ENCODE measurements at places on chromosomes 16 and 17.

DNA sequence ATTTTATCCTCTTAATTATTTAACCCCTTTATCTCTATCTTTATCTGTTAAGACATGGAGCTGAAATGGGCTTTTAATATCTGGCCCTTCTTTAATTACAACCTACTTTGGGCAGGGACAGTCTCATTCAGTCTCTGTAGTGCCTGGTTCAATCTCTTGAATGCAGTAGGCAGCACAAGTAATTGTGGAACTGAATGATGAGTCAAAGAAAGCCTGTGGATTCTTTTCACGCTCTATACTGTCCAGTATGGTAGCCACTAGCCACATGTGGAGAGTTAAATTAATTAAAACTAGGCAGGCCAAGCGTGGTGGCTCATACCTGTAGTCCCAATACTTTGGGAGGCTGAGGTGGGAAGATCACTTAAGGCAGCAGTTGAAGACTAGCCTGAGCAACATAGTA lies 9.3 kb downstream of the BPTF start:
- no peak for DNase-seq

DNA sequence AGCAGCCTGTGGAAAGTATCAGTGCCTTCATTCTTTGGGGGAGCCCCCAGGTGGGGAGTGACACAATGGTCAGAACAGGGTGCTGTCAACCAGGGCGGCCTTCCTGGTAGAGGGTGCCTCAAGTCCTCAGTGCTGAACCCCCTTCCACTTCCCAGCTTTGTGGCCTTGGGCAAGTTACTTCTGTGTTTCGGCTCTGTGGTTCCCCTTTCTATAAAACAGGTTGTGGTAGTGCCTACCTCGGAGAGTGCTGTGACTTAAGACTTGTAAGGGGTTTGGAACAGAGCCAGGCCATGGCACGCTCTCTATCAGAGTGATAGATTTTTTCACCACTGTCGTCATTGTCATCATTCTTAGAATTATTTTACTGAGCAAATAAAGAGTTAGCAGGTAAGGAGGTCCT lies 141.1 kb downstream of the CCDC182 start:
- no peak for DNase-seq

DNA sequence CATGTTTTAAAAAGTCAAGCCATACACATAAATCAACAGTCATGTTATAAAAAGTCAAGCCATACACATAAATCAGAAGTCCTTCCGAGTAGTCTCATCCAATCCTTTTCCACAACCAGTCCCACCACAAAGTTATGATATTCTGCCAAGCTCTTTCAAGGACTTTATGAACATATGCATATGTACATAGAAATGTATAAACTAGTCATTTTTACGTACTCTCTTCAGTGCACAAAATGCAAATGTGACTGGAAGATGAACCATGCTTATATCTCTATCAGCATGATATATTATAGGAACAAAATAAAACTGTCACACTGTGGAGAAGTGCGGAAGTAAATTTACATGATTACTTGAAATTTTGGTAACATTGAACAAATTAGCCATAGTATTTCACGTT lies 200.9 kb downstream of the CNTNAP4 start:
- DNase-seq, result no peak

- DNase-seq, result no peak
Observed at GRCh38 chr17:62089334-62089733, 24.3 kb upstream of the MED13 start.

DNA sequence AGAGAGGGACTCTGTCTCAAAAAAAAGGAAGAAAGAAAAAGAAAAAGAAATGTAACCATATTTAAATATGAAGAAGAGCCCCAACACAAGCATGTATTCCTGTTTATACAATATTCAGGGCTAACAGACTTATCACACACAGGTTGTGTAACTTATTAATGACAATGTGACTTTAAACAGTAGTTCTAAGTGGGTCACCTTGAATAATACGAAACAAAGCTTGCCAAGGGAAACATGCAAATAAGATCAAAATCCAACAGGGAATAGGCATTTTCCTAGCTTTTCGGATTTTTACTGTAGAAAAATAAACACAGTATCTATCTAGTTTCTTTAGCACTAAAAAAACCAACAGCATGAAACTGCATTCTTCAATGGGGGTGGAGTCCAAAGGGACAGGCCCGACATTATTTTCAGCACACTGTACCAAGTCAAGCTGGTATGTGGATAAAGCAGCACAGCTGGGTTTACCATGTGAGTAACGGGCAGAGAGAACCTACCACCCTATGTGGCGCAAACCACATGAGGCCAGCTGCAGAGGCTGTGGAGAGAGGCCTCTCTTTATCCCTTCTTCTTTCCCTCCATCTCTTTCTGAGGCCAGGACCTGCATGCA lies 45.3 kb downstream of the TOM1L2 start:
- no peak for DNase-seq

GRCh38 chr17:6666077-6666521 lies 14.5 kb downstream of the C17orf100 start:
- DNase-seq, result no peak

- no peak for DNase-seq
Observed at GRCh38 chr16:17251496-17251895, 219.3 kb downstream of the XYLT1 start.

DNA sequence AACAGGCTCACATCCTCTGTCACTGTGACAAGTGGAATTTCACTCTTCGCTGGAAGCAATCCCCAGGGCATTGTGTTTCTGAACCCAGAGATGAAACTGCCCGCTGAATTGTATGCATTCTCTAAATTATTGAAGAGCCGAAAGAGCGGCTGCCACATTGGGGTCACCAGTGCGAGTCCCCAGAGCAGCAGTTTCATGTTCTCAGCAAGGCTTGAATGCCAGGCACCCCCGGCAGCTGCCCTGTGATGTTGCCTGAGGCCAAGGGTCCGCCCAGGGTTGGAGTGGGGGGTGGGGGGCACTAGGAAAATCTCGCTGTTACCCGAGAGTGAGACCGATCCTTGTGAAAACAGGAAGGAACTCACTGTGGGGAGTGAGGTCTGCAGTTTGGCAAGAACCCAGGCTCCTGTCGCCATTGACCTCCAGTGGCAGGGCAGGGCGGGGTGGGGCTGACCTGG lies 20.7 kb upstream of the BCAR1 start:
- DNase-seq, result no peak

DNA sequence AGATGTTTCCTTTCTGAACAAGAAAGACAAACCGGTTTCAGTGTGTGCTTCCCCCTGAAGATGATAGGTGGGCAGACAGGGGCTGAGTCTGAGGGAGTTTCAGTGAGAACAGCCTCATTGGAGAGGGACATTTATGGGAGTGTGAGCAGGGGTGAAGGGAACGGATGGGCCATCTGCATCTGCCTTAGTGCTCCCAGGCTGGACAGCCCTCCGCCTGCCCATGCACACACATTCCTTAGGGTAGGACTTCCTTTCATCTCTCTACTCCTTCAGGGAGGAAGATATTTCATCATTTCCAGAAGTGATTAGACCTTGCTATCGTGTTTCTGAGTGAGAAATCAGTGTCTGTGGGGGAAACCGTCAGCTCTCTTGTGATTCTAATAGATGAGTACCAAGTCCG lies 3.8 kb downstream of the SHISA6 start:
- DNase-seq, result no peak

DNA sequence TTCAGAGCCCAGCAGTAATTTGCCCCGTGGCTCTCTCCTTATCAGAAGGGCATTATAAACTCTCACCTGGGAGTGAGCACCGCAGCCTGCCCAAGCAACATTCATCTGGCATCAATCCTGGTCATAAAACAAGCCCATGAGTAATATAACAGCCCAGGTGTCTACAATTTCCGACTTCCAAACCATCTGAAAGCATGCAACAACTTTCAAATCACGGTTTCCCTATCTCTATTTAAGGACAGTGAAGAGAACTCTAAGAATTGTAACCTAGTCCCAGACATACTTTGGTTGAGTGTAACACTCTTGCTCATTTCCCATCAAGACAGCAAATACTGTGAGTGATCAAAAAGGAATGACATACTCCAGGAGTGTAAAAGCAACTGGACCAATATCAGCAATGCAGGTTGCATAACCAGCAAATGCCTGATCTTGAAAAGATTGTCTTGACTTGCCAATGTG lies 487.4 kb upstream of the SOX9 start:
- DNase-seq, result no peak

GRCh38 chr17:60704170-60704569 lies 26.5 kb downstream of the BCAS3 start:
- DNase-seq, result no peak

GRCh38 chr17:13996276-13996675 lies 73.0 kb upstream of the COX10 start:
- DNase-seq, result no peak

All from NCI-H524 treated with DMSO at 0.1 percent for 48 hours (cell line).